Posterior cingulate gyrus (tissue), 11 donors: ENCODE measurements at places on chromosomes 11 and 22.

DNA sequence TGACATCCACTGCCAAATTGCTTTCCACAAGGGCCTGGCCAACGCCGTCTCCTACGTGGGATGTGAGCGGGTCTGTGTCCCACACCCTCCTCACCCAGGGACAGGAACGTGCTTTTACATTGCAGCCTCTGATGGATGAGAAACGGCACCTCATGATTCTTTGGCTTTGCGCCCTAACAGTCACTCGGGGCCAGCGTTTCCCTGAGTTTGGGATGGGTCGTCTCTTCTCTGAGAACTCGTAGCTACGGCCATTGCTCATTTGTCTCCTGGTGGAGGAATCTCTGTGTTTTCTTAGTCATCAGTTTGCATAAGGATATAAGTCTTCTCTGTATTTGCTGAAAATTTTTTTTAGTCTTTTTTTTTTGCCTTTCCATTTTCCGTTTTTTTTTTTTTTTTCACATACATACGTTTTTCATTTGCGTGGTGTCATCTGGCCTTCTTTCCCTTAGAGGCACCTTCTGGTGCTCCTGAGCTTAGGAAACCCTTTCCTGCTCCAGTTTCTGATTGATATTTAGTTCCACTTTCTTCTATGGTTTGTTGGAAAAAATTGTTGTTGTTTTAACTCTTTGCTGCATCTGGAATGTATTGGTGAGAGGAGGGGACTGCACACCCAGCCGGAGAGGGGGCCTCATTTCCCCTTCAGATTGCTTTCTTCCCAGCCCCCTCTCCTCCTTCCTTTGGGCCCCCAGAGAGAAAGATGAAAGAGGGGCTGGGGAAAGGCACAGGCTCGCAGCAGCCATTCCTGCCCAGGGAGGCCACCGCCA lies 12.0 kb downstream of the TNNT3 start:
- DNase-seq = no peak

DNA sequence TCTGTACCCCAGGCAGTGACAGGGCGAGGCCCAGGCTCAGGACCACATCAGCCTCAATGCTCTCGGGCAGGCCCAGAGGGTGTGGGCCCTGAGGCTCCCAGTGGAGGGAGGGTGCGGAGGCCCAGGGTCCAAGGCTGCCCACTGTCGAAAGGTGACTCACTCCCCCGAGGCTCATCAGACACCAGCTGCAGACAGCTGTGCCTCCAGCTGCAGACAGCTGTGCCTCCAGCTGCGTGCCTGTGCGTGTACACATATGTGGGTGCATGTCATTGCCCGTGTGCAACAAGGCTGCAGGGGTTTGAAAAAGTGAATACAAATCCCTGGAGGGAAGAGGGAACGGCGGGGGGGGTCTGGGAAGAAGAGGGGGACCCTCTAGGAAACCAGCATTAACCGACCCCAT lies 134.3 kb downstream of the BRD1 start:
- no peak for DNase-seq

GRCh38 chr22:47213571-47214230 lies 451.3 kb downstream of the TBC1D22A start:
- DNase-seq = no peak

DNA sequence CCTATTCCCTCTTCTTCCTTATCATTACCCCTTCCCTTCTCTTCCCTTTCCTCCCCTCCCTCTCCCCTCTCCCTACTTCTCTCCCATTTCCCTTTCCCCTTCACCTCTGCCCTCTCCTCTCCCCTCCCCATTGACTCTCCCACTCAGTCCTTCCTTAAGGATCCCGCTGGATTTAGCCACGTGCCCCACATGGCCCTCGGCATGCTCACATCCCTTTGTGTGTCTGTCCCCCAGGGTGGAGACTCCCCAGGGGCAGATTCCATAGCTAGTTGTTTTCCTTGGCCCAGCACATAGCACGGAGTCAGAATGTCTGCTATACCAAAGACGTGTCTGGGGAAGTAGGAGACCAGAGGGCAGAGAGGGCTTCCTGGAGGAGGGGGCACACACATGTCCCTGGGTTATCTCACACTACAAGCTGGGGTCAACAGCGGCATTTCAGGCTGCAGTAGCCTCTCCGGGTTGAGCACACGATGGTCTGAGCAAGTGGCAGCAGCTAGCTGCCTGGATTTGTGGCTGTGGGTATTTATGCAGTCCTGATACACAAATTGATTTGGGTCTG lies 487.0 kb downstream of the TBC1D22A start:
- no peak for DNase-seq

- DNase-seq = no peak
Observed at GRCh38 chr11:22006901-22007300, 186.0 kb upstream of the ANO5 start.

DNA sequence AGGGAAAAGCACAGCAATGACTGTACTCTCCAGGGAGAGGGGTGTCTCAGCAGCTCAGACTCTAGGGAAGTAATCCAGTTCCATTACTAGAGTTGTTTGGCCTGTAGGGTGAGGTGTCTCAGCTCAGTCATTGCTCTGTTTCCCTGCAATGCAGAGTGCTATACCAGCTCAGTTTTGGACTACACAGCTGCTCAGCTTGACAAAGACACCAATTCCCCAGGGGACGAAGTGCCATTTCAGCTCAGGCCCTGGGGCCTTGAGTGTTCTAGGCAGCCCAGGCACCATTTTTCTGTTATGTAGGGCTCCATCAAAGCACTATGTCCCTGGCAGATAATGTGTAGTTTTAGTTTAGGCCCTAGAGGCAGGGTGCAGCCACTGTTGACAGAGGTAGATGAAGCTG lies 18.2 kb downstream of the CALCB start:
- no peak for DNase-seq

- no peak for DNase-seq
Observed at GRCh38 chr22:47352920-47353700, 590.7 kb downstream of the TBC1D22A start.

DNA sequence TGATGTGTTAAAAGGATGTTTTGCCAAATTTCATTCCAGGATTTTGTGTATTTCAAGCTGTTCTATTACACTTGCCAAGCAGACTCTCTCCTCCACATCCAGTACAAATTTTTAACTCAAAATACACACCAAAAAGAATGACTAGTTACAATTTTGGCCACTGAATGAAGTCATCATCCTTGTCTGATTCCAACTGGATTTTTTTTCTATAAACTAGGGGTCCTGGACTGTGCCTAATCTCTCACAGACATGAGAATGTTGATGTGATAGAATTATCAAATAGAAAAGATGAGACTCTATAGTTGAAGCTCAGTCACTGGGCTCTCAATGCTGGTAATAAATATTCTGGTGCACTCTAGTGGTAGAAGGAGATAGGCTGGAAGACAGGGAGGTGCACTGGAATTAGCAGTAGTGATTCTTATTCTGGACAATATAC lies 85.8 kb downstream of the FANCF start:
- no peak for DNase-seq

- DNase-seq = no peak
Observed at GRCh38 chr22:32389685-32390084, 22.4 kb downstream of the RTCB start.

GRCh38 chr11:113341388-113342165 lies 27.2 kb downstream of the TTC12 start:
- no peak for DNase-seq

- no peak for DNase-seq
Observed at GRCh38 chr11:88131764-88132470, 43.3 kb downstream of the RAB38 start.

DNA sequence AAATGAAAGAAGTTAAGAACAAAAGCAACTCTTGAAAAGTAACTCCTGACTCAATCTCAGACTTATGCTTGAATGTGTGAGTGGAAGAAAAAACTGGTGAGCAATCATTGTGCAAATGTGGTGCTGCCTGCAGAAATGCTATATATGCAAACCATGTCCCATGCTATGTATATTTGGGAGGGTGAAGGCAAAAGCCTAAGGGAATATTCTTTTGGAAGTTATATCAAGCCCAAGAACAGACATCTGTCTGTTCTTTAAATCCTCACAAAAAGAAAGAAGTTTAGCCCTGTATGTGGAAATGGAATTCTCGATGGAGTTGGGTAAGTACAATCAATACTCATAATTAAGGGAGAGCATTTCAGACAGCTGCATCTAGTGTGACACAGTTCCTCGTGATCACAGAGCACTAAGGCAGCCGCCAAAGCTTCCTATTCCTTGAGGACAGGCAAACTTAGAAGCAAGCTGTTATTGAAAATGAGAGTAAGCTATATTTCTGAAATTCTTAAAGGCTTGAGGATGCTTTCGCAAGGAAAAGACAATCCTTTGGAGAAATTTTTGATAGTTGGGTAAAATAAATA lies 406.5 kb upstream of the CHORDC1 start:
- peak; percentile 12 for DNase-seq

DNA sequence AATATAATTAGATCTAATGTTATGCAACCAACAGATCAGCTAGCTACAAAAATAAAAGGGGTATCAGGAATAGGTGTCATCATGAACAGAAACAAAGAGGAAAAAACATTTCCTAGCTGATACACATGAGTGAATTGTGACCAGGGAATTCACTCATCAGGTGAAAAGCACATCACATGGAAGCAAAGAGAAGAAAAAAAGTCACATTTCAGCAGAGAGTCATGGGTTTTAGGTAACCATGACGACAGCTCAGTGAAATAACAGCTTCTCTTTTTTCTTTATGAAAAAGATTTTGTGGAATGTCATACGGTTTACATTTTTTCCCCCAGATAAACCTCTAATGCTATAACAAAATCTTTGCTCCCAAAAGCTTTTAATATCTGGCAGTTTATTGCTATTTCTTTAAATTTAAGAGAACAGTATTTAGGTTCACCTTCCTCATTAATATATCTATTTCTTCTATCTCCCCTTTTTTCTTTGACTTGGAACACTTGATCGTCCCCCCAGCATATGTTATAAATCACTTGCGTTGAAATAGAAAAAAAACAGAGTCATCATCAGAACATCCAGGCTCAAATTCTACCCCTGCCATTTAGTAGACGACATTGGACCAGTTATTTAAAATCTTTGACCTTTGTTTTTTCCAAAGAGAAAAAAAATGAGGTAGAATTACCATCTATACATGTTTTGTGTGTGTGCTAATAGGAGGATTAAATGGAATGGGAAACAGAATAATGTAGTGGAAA lies 5.3 kb downstream of the TYR start:
- no peak for DNase-seq

DNA sequence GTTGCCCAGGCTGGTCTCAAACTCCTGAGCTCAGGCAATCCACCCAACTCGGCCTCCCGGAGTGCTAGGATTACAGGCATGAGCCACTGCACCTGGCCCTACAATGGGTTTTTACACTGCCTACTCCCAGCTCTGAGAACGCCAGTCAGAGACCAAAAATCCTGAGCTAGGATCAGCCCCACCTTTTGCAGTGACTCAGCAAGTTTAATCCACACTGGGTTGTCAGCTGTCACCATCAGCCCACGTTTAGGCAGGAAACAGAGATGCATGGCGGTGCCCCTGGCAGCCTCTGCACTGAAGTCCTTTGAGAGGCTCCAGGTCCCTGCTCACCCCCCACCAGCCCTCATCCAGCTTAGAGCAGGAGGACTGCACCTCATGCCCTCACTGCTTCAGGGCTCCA lies 117.6 kb downstream of the ARHGAP8 start:
- DNase-seq = no peak

DNA sequence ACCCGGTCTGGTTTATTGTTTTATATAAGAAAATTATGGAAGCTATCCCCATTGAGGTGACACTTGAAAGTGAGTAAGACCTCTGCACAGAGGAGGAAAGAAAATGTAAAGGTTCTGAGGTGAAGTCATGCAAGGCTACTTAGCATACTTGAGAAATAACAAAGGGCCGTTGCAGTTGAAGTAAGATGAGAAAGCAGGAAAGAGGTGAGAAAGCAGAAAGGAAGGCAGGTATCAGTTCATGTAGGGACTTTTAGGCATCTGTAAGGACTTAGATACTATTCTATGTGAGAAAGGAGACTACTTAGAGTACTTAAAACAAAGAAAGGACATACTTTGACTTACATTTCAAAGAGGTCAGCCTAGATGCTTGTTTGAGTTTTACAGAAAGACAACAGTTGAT lies 84.7 kb downstream of the CASP12 start:
- DNase-seq = no peak

GRCh38 chr11:27894552-27894951 lies 194.3 kb upstream of the BDNF start:
- no peak for DNase-seq
